ENCODE measurements at places on chromosomes 4 and X. TPM values are rescaled to one million over a fixed set of nuclear protein-coding genes. Genes with fewer than 3 reads are reported as not detected.

Gene STPG2
- 0.39 TPM for total RNA-seq

Gene SOD3
- not detected for total RNA-seq

Gene MAGEB2
- not detected for total RNA-seq

Gene CXXC4
- total RNA-seq: not detected

Gene VCX3A
- not detected for total RNA-seq

Gene BCAP31
- 99.9 TPM for total RNA-seq

Gene ZDHHC15
- 0.54 TPM for total RNA-seq

- H3K4me3 ChIP-seq: no peak overlapping the region
- H3K4me1 ChIP-seq: no peaks in the 10 kb centered on the region
- H3K27ac ChIP-seq: no peak overlapping the region
- no peaks in the 10 kb centered on the region for H3K36me3 ChIP-seq
Observed at GRCh38 chrX:107730991-107731766, 44.4 kb downstream of the TSC22D3 start.

GRCh38 chr4:109046471-109047201, 255.8 kb downstream of the COL25A1 start:
- H3K4me3 ChIP-seq: no peak overlapping the region
- no peaks in the 10 kb centered on the region for H3K4me1 ChIP-seq
- H3K36me3 ChIP-seq: no peaks in the 10 kb centered on the region
- H3K27me3 ChIP-seq: no peaks in the 10 kb centered on the region
- DNase-seq: no peak

DNA sequence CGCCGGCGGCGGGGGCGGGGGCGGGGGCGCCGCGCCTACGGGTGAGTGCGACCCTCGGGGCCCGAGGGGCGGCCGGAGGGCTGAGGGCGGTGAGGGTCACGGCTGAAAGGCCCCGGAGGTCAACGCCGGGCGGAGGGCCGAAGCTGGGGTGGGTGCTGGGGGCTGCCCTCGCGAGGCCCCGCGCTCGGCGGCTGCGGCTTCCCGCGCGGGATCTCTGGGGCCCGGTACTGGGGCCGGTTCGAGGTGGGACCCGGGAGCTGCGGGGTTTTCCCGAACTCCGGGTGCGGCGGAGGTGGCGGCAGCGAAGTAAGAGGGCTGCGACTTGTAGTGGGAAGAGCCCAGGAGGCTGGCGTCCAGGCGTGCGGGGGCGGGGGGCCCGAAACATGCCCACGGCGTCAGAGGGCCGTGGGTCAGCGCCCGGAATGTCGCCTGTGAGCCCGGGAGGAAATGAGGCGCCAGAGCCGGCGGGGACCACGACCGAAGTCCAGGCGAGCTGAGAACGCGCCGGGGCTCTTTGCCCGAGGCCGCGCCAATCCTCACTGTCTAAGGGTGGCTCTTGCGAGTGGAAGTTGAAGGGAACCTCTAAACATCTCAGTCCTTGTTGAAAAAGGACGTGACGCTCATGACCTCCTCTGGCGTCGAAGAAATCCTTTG, 407 bp downstream of the IL13RA1 start:
- no peaks in the 10 kb centered on the region for H3K36me3 ChIP-seq
- DNase-seq: no peak
- no peak overlapping the region for H3K27ac ChIP-seq
- peaks cover 13% of the 10 kb centered on the region for H3K4me1 ChIP-seq
- peaks cover 10% of the 10 kb centered on the region for H3K27me3 ChIP-seq

- no peak overlapping the region for H3K4me3 ChIP-seq
- H3K36me3 ChIP-seq: no peaks in the 10 kb centered on the region
- no peak for DNase-seq
- no peak overlapping the region for H3K27ac ChIP-seq
Observed at GRCh38 chr4:126582737-126583136, 1050.0 kb upstream of the INTU start.

DNA sequence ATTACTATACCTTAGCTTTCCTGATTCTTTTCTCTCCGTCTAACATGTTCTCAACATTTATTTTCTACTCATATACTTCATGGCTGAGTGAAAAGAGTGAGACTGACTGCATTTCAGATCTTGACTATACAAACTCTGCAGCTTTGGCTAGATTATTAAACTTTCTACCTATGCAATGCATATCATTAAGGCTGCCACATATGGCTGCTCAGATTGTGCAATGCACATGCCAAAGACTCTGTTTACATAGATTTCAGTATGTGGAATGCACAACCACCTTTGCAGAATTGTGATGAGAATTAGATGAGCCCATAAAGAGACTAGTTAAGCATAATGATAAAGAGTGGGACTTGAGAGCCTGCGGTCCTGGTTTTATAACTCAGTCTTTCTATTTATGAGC, 196.5 kb downstream of the BMPR1B start:
- no peak overlapping the region for H3K27ac ChIP-seq
- H3K4me3 ChIP-seq: no peak overlapping the region
- no peak for DNase-seq
- H3K4me1 ChIP-seq: no peaks in the 10 kb centered on the region
- no peaks in the 10 kb centered on the region for H3K36me3 ChIP-seq
- peaks cover 2% of the 10 kb centered on the region for H3K27me3 ChIP-seq

- DNase-seq: peak; percentile 98
- peak overlapping the region; percentile 82 for H3K4me3 ChIP-seq
- peak overlapping the region; percentile 81 for H3K27ac ChIP-seq
- H3K4me1 ChIP-seq: peaks cover 65% of the 10 kb centered on the region
- peaks cover 12% of the 10 kb centered on the region for H3K36me3 ChIP-seq
Observed at GRCh38 chr4:3201718-3202702, 46.9 kb upstream of the MSANTD1 start.

DNA sequence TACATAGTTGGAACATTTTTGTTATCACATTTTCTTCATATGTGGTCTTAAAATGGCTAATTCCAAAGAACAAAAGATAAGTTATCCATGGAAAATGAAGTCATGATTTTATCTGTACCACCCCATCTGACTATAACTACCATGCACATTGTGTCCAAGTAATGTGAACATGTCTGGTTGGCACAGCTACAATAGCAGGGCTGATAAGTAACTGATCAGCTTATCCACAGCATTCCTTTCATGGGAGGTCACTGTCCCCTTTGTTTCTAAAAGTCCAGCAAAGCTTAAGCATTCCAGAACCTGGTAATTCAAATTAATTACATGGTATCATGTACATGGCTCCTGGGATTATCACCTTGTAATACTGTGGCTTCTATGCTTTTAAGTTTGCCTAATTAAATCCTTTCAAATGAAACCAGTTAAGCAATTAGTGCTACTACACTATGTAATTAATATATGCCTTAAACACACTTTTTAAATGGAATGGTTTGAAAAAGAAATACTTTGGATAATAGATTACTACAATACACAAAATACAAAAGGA, 21.1 kb upstream of the SORBS2 start:
- H3K4me3 ChIP-seq: no peak overlapping the region
- no peak overlapping the region for H3K27ac ChIP-seq
- no peaks in the 10 kb centered on the region for H3K4me1 ChIP-seq
- no peaks in the 10 kb centered on the region for H3K27me3 ChIP-seq

DNA sequence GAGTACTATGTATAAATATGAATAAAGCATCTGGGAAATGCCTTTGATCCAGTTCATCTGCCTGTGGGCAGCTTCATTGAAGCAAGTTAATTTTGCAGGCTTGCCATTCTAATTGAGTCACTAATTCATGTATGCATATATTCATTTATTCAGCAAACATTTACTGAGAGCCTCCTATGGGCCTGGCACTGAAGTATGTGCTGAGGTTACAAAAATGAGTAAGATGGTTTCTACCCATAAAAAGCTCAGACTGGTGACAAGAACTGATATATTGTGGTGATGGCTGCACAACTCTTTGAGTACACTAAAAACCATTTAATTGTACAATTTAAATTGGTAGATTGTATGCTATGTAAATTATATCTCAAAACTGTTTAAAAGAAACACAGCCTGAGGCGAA, 1.1 kb upstream of the MRPL1 start:
- DNase-seq: no peak
- no peaks in the 10 kb centered on the region for H3K27me3 ChIP-seq
- H3K4me3 ChIP-seq: peak overlapping the region; percentile 96
- peaks cover 6% of the 10 kb centered on the region for H3K36me3 ChIP-seq
- peak overlapping the region; percentile 100 for H3K27ac ChIP-seq
- H3K4me1 ChIP-seq: peaks cover 57% of the 10 kb centered on the region

- H3K4me3 ChIP-seq: no peak overlapping the region
- H3K27ac ChIP-seq: no peak overlapping the region
- no peaks in the 10 kb centered on the region for H3K36me3 ChIP-seq
- H3K27me3 ChIP-seq: no peaks in the 10 kb centered on the region
- no peak for DNase-seq
Observed at GRCh38 chr4:123446865-123447474, 50.4 kb downstream of the SPRY1 start.

DNA sequence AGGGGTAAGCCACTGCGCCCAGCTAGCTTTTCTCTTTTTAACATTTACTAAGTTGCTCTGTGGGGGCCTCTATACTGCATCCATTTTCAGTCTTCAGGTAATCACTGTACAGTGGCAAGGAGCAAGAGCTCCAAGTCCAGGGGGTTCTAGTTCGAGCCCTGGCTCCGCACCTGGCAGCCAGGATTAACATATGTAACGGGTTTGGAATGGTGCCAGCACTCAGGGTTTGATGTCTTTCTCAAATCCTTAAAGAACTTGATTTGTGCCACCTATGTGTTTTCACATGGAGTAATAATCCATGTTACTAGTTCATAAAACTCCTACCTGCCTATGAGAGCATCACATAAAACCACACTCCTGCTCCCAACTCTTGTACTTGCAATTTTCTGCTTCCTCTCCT, 4.5 kb downstream of the GRPEL1 start:
- H3K27me3 ChIP-seq: no peaks in the 10 kb centered on the region
- H3K4me3 ChIP-seq: no peak overlapping the region
- H3K36me3 ChIP-seq: peaks cover 58% of the 10 kb centered on the region
- no peak for DNase-seq
- peaks cover 23% of the 10 kb centered on the region for H3K4me1 ChIP-seq

DNA sequence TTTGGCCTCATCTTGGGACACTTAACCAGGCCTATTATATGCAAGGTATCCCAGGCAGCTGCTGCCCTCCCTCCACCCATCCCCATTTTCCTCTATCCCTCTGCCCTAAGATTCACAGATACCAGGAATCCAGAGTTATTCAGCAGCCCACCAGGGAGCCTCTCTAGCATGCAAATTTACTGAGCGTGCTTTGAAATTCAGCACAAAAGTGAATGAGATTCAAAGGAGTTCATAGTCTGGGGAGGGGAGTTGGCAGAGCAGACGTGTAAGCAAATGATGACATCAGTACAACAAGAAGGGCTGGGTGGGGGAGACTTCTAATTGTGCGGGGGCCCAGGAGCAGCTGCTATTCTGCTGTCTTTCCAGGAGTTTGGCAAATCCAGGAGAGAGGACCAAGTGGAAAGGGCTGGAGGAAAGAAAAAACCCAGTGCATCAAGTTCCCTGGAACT, 1.7 kb upstream of the MTM1 start:
- H3K36me3 ChIP-seq: no peaks in the 10 kb centered on the region
- H3K4me1 ChIP-seq: peaks cover 21% of the 10 kb centered on the region
- DNase-seq: no peak
- no peak overlapping the region for H3K27ac ChIP-seq

All from CD4-positive, CD25-positive, alpha-beta regulatory T cell (primary cell).